Activated CD4-positive, alpha-beta T cell treated with anti-CD3 and anti-CD28 coated beads for 24 hours (primary cell): ENCODE measurements at places on chromosomes 3 and 15.

GRCh38 chr3:132840201-132840700 is 118.0 kb upstream of the NPHP3 start:
- DNase-seq = no peak

DNA sequence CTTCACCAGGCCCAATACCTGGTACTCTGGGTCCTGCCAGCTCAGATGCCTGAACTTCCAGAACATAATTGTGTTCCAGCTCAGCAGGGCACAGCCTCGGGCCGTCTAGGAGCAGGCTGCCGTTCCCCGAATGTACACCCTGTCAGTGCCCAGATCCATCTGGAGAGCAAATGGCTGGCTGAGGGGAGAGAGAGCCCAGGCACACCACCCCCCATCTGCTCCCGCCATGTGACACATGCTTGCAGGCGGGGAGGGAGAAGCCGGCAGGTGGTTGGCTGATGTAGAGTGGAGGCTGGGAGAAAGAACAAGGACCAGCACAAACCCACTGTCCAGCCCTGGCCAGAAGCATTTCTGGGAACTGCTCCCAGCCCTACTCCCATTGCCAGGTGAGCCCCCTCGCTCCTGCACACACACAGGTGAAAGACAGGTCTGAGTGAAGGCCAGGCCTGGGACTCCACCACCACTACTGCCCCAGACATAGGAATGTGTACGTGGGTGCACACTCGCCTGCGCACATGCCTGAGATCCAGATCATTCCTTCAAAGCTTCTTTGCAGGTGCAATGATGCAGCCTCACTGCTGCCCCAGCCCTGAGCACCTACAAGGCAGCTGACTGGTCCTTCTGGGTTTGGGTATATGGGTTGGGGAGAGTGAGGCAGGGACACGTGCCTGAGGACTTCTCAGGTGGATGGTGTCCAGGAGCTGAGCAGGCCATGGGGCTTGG is 53.5 kb downstream of the SEMA5B start:
- no peak for DNase-seq

DNA sequence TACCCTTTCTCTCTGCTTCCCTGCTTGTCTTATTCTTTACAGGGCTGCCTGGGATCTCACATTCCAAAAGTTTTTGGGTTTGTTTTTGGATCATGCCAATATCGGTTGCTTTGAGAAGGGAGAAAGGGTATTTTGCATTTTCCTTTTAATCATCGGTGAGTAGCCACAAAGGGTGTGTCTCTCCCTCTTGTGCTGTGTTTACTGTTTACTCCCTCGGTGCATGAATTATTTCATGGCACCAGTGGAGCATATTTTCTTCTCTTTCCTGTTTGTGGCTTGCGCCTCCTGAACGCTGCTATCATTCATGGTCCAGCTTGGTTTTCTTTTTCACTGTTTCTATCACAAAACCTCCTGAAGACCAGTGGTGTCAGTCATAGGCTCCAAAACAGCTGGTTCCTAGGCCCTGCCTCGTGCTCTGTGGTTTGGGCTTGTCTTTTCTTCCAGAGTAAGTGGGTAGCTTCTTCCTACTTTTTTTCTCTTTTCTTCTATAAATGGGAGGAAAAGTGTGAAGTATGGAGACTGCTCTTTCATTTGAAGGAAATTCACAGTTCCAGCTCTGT is 54.9 kb downstream of the IGF1R start:
- DNase-seq = no peak

- no peak for DNase-seq
Observed at GRCh38 chr3:27352047-27352446, 17.1 kb downstream of the NEK10 start.

DNA sequence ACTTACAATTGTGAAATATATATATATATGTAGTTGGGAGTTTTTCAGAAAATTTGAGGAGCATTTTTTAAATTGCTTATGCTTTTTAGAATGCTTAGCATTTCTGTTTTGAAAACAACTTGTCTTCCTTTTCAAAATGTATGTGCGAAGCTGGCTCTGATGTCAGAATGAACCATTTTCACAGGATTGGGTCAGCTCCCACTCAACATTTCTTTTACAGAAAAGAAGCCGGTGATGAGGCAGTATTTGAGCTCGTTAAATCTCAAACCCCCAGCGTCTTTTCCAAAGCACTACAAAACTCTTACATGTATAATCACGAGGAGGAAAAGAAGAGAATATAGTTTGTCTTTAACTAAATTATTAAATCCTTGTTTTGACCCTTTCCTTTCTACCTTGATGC is 225.4 kb downstream of the MEIS2 start:
- DNase-seq = no peak

- no peak for DNase-seq
Observed at GRCh38 chr3:117600112-117600511, 890.5 kb downstream of the TUSC7 start.
